ENCODE measurements at places on chromosomes 1 and 21.

- DNase-seq, result no peak
Measured at GRCh38 chr1:37722181-37723071, 30.1 kb downstream of the CDCA8 start.

DNA sequence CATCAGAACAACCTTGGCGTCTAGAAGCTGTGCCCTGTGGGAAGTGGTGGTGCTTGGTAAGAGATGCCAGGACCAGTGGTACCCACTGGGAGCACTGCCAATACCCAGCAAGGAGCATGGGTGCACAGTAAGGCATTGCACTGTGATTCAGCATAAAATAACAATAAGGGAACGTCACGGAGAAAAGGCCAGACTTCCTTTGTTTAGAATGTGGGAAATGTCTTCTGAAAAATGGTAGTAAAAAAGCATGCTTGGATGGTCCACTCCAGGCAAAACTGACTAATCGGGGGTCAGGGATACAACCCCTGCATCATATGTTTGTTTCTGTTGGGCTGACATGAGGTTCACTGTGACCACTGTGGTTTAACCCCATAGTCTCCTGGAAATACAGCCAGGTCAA is 14.7 kb downstream of the METTL18 start:
- DNase-seq, result no peak

DNA sequence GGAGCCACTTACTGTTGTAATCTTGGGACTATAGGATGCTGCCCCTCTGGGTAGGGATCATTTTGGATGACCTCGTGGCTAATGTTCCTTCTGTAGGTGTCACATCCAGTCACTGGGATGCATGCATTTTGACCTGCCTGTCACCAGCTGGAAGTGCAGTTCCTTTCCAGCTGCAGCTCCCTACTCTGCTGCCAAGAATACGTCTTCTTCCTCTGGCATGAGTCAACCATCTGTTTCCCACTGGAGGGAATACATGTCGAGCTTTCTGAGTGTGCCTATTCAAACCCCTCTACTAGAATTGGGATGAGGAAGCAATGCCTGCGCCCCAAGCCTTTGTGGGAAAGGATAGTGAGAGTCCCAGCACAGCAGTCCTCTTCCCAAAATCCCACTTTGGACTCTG is 415.5 kb upstream of the ADAMTS5 start:
- no peak for DNase-seq

GRCh38 chr1:233677690-233678354 is 63.9 kb downstream of the KCNK1 start:
- no peak for DNase-seq

GRCh38 chr1:10759413-10760200 is 36.8 kb downstream of the CASZ1 start:
- DNase-seq, result no peak

- DNase-seq, result no peak
Measured at GRCh38 chr1:182567629-182568028, 21.4 kb downstream of the RNASEL start.

GRCh38 chr21:42665026-42665425 is 11.6 kb downstream of the PDE9A start:
- DNase-seq, result no peak

DNA sequence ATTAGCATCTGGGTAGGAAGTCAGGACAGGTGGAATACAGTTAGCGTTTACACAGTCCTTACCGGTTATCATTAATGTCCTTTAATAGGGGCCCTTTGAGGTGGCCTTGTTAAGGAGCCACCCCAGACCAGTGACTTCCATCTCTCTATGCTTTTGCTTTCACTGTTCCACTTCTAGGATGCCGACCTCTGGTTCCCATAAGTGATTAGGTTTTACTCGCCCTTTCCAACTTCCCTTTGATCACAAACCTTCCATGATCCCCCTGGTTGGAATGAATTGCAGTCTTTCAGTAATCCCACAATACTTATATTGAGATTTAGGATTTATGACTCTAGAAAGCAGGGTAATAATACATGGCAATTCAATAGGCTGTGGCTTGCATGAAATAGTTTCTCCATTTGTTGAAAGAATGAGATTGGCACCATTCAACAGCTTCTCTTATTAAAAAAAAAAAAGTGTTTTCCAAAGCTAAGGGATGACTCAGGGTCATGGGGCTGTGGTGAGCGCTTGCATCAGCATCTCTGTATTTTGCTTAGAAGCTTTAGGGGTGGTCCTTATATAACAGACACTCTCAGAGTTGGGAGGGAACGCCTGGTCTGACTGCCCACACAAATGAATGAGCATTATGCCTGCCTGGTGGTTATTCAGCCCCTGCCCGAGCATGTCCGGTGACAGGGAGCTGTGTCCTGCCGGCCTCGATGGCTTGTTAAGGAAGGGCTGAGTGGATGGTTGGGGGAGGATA is 110.5 kb downstream of the CNIH3 start:
- no peak for DNase-seq

DNA sequence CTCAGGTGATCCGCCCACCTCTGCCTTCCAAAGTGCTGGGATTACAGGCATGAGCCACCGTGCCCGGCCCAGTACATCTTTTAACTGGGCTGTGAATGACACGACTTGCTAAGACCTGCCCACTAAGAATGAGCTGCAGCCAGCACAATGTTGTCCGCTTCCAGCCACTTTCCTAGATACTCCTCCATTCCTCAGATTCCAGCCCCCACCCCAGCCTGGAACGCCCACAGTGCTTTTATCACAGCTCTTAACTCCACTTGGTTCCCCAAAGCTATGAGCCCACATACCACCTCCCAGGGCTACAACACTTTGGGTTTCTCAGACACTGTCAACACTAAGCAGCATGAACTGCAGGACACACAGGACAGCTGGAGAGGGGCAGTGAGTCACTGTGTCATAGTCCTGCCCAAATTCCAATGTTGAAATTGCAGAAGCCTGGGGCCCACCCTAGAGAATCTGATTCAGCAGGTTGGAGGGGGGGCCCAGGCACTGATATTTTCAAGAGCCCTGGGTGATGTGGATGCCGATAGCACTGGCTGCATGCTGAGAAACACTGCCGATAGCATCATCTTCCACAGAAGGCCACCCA is 58.0 kb downstream of the ACBD3 start:
- no peak for DNase-seq

DNA sequence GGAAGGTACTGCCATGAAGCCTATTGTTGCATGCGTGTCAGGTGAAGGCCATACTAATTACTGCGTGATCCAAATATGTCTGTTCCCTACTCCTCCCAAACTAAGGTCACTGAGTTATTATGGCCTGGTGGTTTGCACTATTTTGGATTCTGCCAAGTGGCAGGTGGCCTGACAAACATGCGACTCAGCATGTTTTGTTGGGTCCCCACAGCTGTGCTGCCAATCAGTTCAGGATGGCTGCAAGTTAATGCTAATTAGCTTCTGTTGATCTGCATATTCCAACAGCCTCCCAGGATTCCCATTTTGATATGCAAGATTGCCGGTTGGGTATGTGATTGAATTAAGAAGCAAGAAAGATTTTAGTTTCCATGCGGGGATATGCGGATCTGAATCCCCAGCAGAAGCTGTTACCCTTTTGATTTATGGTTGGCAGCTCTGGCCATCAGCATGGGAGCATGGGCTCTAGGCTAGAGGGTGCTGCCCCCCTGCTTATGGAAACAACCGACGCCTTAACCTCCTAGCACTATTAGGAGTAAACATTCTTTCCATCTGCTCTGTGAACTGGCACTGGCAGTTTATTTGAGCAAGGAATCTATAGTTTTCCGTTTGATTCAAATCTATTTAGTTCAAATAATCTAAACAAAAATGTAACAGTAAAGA is 429.8 kb upstream of the C1orf87 start:
- no peak for DNase-seq

DNA sequence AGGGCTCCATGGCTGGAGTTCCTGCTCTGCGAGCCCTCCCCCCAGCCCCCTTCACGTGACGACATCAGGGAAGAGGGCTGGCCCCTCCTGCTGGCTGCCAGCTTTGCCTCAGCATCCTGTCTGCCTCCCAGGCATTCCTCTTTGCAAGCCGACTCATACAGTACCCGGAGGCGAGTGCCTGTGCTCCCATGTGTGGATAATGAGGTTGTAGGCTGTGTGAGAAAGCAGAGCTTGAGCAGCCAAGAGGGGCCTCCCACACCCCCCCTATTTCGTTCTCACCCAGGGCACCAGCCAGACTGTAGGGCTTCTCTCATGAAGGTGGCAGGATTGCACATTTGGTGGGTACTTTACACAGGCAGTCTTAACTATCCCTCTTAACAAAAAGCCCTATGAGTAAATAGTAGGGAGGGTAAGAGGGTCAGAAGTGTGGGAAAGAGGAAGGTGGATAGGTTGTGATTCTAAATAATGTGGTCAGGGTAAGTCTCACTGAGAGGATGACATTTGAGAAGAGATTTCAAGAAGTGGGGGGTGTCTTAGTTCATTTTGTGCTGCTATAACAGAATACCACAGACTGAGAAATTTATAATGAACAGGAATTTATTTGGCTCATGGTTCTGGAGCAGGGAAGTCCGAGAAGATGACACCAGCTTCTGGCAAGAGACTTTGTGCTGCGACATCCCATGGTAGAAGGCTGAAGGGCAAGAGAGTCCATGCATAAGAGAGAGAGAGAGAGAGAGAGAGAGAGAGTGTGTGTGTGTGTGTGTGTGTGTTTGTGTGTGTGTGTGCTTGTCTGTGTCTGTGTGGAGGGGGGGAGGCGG is 113.5 kb downstream of the OMA1 start:
- DNase-seq, result no peak

GRCh38 chr21:18443701-18444100 is 40.1 kb upstream of the TMPRSS15 start:
- DNase-seq, result no peak

DNA sequence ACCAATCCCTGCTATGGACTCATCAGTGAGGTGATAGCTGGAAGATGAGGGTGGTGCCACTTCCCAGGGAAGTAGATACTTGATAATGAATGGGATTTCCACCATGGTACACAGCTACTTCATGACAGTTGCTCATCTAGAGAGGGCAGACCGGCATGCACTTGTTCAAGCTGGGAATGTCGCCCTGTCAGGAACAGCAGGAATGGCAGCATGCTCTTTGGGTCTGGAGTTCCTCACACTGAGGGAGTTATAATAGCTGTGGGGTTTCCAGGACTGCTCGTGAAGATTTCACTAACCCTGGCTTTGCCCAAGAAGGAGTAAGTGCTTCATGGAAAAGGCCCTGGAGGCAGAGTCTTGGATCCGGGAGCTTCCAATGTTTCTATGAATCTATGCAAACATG is 129.2 kb downstream of the PSMG1 start:
- no peak for DNase-seq

GRCh38 chr1:207850621-207851407 is 60.1 kb downstream of the CD34 start:
- no peak for DNase-seq

DNA sequence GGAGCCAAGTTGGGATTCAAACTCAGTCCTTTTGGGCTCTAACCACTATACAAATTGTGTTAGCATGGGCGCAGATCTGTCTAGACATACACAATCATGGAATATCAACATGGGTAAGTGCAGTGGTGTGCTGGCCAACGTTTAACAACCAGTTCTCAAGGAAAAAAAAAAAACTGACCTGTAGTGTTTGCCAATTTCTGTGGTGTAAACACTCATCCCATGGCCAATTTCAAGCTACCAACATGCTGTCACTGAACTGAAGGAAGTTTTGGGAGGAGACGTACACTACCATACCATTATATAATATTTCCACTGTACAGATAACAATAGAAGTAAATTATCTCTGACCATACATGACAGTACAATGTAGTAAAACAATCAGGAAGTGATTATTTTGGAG is 3.2 kb downstream of the TCEA3 start:
- DNase-seq, result no peak

- no peak for DNase-seq
Measured at GRCh38 chr1:227764019-227764391, 28.8 kb downstream of the SNAP47 start.

- no peak for DNase-seq
Measured at GRCh38 chr1:20686883-20687725, 25.9 kb upstream of the DDOST start.

- DNase-seq, result no peak
Measured at GRCh38 chr1:192159781-192160180, 1.5 kb downstream of the RGS18 start.

DNA sequence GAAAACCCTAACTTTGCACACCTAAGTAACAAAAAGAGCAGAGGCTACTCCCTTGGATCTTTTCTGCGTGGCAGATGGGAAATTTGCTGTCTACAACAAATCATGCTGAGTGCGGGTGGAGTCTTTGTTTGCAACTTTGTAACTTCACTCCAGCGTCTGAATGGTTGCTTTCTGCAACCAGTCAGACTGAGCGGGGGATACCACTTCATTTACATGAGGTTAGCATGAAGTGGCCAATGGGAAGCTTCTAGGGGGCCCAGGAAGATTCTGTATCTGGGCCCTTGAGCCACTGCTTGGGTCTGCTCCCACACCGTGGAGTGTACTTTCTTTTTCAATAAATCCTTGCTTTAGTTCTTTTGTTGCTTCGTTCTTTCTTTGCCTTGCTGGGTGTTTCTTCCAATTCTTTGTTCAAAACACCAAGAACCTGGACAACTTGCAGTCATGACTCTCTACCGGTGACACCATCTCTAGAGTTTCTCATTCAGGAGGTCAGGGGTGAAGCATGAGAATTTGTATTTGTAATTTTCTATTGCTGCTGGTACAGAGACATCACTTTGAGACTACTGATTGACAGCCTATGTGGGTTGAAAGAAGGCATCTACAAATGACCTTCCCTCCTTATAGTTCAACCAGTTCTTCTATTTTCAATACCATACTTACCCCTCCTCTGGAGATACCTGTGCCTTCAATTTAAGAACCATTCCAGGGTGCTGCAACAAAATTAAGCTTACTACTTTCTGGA is 55.8 kb upstream of the RC3H1 start:
- DNase-seq, result no peak

- DNase-seq, result no peak
Measured at GRCh38 chr1:112954017-112954650, 1.9 kb downstream of the SLC16A1 start.

DNA sequence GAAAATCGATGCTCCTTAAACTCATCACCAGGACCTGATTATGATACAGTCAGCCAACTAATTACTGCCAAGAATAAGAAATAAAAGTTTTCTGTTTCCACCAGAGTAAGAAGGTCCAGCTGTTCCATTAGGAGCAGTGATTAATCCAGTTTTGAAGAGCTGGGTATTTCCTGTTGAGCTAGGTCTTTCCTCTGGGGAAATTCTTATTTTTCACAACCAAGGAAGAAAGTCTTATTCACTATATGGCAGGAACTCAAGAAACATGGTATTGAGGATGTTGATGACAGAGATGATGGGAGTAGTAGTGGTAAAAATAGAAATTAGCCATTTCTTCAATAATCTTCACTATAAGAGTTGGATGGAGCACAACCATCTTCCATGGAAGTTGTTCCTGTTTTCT is 374.6 kb upstream of the RUNX1 start:
- DNase-seq, result no peak

DNA sequence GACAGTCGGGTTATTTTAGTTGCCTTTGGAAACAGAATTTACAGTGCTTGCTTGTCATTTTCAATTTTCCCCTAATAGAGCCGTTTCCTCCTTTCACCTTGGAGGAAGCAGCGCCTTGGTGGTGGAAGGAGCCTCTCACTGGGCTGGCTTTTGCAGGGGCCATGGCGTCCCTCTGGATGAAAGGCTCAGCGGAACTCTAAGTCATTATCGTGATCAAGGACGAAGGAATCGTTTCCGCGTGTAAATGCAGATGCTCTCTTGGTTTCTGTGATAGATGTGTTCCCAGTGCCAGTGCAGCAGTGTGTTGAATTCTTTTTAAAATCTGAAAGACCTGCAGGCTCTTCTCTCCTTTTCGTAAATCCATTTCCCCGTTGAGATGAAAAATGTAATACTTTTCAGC is 126.2 kb upstream of the LMO4 start:
- no peak for DNase-seq

GRCh38 chr1:52955129-52955970 is 28.3 kb downstream of the SCP2 start:
- DNase-seq, result no peak

- no peak for DNase-seq
Measured at GRCh38 chr21:27645285-27645684, 678.4 kb upstream of the ADAMTS5 start.
